ENCODE measurements at places on chromosomes 7 and 10.

- no peak for DNase-seq
Measured at GRCh38 chr10:7572391-7572790, 94.4 kb downstream of the ITIH5 start.

GRCh38 chr10:122504610-122504950 is 43.2 kb downstream of the HTRA1 start:
- no peak for DNase-seq

DNA sequence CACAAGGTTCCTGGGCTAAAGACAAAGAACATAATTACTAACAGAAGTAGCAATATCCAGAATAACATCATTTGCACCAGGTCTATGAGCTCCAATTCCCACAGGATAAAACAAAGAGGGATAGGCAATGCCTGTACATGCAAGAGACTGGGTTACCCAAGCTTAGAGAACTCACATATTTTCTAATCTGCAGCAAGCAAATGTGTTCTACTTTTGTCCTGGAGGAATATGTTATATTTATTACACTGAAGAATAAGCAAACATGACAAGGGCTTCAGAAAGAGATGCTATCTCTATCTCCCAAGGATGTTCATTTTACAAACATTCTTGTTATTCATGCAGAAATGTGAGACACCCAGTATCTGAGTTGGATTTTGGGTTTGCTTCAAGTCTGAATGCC is 118.6 kb downstream of the MDFIC start:
- no peak for DNase-seq

DNA sequence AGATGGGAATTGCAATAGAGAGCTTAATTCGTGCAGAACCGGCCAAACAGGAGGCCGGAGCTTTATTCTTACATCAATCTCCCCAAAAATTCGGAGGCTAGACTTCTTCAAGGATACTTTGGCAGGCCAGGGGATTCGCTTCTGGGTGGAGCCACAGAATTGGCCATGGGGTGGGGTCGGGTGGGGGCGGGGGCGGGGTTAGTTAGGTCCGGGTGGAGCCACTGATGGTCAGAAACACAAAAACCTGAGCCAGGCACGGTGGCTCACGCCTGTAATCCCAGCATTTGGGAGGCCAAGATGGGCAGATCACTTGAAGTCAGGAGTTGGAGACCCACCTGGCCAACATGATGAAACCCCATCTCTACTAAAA is 87.5 kb downstream of the SEPTIN14 start:
- no peak for DNase-seq

Data from stimulated activated CD8-positive, alpha-beta memory T cell treated with anti-CD3 and anti-CD28 coated beads, Interleukin-4, amount 100 ng/mL, for 1 hour (primary cell).